ENCODE measurements at places on chromosomes 12 and 14. TPM values are rescaled to one million over a fixed set of nuclear protein-coding genes. Genes with fewer than 3 reads are reported as not detected.

The ACOT6 gene
- total RNA-seq, result not detected

The HHIPL1 gene
- total RNA-seq, result 3.6 TPM

The CD69 gene
- 7.8 TPM for total RNA-seq

The POTEM gene
- not detected for total RNA-seq

The CEP170B gene
- 5.4 TPM for total RNA-seq

The CYP27B1 gene
- not detected for total RNA-seq

The LMNTD1 gene
- 1.5 TPM for total RNA-seq

- DNase-seq, result no peak
- H3K4me3 ChIP-seq, result no peak overlapping the region
- H3K27ac ChIP-seq, result no peak overlapping the region
- no peaks in the 10 kb centered on the region for H3K4me1 ChIP-seq
- H3K36me3 ChIP-seq, result no peaks in the 10 kb centered on the region
Measured at GRCh38 chr12:70849265-70849960, 71.1 kb downstream of the PTPRR start.

DNA sequence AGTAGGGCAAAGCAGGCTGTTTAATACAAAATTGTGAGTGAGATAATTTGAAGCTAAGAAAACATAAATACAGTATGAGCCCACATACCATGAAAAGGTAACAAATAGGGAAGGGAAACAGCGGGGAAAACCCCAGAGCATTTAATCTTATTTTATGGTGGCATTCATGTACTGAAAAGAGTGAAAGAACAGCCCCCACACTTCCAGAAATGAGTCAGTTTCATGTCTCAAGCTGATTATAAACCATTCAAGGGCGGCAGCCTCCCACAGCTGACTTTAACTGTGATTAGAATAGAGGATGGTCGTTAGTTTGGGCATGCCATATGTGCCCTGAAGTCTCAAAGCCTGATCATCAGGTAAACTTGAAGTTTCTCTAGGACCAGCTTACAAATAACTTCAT, 64.5 kb downstream of the FOXG1 start:
- H3K27ac ChIP-seq, result no peak overlapping the region
- no peaks in the 10 kb centered on the region for H3K27me3 ChIP-seq
- no peak for DNase-seq
- no peaks in the 10 kb centered on the region for H3K4me1 ChIP-seq
- H3K36me3 ChIP-seq, result no peaks in the 10 kb centered on the region

GRCh38 chr14:85316701-85317410, 213.1 kb upstream of the FLRT2 start:
- H3K27ac ChIP-seq, result no peak overlapping the region
- no peak overlapping the region for H3K4me3 ChIP-seq
- no peak for DNase-seq

DNA sequence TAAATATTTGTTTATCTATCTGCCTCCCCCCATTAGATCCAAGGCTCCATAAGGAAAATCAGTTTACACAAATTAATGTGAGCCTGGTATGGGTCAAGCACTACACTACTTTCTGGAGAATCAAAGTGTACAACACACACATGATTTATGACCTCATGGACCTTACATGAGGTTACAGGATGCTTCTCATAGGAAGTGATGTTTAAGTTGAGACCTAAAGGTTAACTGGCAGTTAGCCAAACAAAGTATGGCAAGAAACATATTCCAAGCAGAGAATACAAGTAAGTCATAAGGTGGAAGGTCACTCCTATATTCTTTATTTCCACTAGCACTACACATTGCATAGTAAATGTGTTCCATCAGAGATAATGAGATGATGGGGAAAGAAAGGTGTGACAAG, 39.2 kb downstream of the OSBPL8 start:
- no peak overlapping the region for H3K27ac ChIP-seq
- H3K27me3 ChIP-seq, result no peaks in the 10 kb centered on the region
- H3K4me1 ChIP-seq, result no peaks in the 10 kb centered on the region
- no peaks in the 10 kb centered on the region for H3K36me3 ChIP-seq
- DNase-seq, result no peak

GRCh38 chr14:69525896-69526295, 41.4 kb downstream of the PLEKHD1 start:
- no peaks in the 10 kb centered on the region for H3K27me3 ChIP-seq
- DNase-seq, result no peak
- no peak overlapping the region for H3K27ac ChIP-seq
- no peaks in the 10 kb centered on the region for H3K4me1 ChIP-seq
- H3K4me3 ChIP-seq, result no peak overlapping the region

GRCh38 chr14:97178781-97179180, 381.6 kb downstream of the VRK1 start:
- no peaks in the 10 kb centered on the region for H3K36me3 ChIP-seq
- peaks cover 3% of the 10 kb centered on the region for H3K27me3 ChIP-seq
- no peak overlapping the region for H3K27ac ChIP-seq
- H3K4me1 ChIP-seq, result no peaks in the 10 kb centered on the region
- no peak overlapping the region for H3K4me3 ChIP-seq

DNA sequence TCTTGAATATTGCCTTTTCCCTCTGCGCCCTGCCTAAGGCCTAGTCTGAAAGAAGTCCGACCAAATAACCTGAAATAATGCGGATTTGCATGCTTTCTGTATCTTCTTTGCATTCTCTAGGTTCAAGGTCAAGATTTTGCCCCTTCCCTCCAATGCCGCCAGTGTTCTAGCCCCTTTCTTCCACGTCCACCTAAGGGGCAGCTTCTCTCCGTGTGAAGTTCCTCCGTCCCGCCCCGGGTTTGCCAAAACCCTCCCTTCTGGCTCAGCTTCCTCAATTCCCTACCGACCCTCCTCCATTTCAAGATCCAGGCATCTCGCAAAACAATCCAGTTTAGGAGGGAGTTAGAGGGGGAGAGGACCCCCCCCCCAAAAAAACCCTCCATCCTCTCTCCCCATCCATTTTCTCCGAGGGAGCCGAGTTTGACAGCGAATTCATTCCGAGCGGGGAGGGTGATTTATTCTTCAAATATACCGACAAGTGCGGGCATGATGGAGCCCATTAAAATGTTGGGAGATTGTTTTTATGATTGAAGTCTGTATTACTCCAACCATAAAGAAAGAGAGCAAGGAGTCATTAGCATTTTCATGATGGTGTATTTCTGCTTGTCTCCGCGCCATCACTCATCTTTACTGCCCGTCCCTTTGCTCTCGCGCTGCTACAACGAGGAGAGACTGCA, 20.9 kb upstream of the ATP5MC2 start:
- no peak for DNase-seq
- no peaks in the 10 kb centered on the region for H3K36me3 ChIP-seq

GRCh38 chr14:24844011-24844410, 205.9 kb downstream of the STXBP6 start:
- no peaks in the 10 kb centered on the region for H3K36me3 ChIP-seq
- no peak overlapping the region for H3K27ac ChIP-seq
- H3K4me1 ChIP-seq, result peaks cover 23% of the 10 kb centered on the region
- DNase-seq, result no peak
- H3K27me3 ChIP-seq, result no peaks in the 10 kb centered on the region

DNA sequence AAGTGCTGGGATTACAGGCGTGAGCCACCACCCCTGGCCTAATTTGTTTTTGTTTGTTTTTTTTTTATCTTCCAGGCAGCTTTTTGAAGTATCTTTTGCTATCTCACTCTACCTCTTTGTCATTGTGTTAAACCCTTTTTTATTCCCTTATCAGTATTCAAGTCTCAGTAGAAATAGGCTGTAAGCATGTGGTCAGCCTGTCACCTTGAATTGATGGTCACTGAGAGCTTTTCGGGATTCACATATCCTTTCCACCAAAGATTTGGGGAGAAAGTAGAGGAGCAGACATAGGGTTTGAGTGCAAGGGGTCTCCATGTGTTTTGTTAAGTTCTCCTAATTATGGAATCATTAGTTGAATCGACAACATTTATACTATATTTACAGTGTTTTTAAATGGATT, 36.4 kb downstream of the TMPO start:
- no peak for DNase-seq
- H3K4me1 ChIP-seq, result no peaks in the 10 kb centered on the region
- no peak overlapping the region for H3K27ac ChIP-seq
- no peaks in the 10 kb centered on the region for H3K27me3 ChIP-seq
- no peak overlapping the region for H3K4me3 ChIP-seq

GRCh38 chr14:95467657-95468056, 48.8 kb downstream of the SYNE3 start:
- DNase-seq, result no peak
- H3K36me3 ChIP-seq, result no peaks in the 10 kb centered on the region
- H3K4me3 ChIP-seq, result no peak overlapping the region
- peaks cover 28% of the 10 kb centered on the region for H3K4me1 ChIP-seq
- no peak overlapping the region for H3K27ac ChIP-seq
- no peaks in the 10 kb centered on the region for H3K27me3 ChIP-seq

- no peak overlapping the region for H3K4me3 ChIP-seq
- H3K27ac ChIP-seq, result no peak overlapping the region
- H3K27me3 ChIP-seq, result no peaks in the 10 kb centered on the region
- no peaks in the 10 kb centered on the region for H3K4me1 ChIP-seq
- H3K36me3 ChIP-seq, result no peaks in the 10 kb centered on the region
Measured at GRCh38 chr12:116978791-116979508, 68.2 kb downstream of the FBXW8 start.

DNA sequence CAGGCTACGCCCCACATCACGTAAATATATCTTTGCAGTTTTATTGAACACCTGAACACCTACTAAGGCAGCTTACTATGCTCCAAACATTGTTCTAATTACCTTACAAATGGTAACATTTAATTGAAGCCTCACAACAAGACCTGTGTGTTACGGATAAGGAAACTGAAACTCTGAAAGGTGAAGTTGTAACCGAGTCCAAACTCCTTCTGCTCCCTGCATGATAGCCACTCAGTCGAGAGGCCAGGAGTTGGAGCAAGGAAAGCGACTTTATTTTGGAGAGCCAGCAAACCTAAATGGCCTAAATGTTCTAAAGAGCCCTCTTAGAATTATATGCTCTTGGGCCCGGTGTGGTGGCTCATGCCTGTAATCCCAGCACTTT, 12.6 kb upstream of the TRPV4 start:
- H3K27ac ChIP-seq, result no peak overlapping the region
- DNase-seq, result no peak
- H3K4me3 ChIP-seq, result no peak overlapping the region
- no peaks in the 10 kb centered on the region for H3K4me1 ChIP-seq

- H3K36me3 ChIP-seq, result no peaks in the 10 kb centered on the region
- no peak overlapping the region for H3K27ac ChIP-seq
- no peak overlapping the region for H3K4me3 ChIP-seq
- no peaks in the 10 kb centered on the region for H3K4me1 ChIP-seq
- H3K27me3 ChIP-seq, result no peaks in the 10 kb centered on the region
Measured at GRCh38 chr14:106507354-106507753, 981.0 kb downstream of the TMEM121 start.

DNA sequence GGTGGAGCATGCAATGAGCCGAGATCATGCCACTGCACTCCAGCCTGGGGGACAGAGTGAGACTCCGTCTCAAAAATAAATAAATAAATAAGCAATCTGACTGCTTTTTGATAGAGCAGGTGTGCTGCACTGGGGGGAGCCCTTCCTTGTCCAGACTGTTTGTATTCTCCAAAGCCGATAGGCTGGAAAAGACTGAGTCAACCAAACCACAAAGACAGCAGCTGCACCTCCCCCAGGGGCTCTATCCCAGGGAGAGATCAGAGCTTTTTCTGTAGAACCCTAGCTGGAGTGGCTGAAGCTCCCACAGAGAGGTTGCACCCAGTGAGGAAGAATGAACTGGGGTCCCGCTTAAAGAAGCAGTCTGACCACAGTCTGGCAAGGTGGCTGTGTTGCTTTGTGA, 45.8 kb upstream of the LALBA start:
- no peaks in the 10 kb centered on the region for H3K36me3 ChIP-seq
- DNase-seq, result no peak
- no peaks in the 10 kb centered on the region for H3K4me1 ChIP-seq
- no peak overlapping the region for H3K4me3 ChIP-seq

GRCh38 chr14:81565441-81566290, 32.0 kb upstream of the SEL1L start:
- H3K27me3 ChIP-seq, result no peaks in the 10 kb centered on the region
- H3K4me3 ChIP-seq, result no peak overlapping the region
- no peak for DNase-seq
- H3K36me3 ChIP-seq, result no peaks in the 10 kb centered on the region
- no peak overlapping the region for H3K27ac ChIP-seq

GRCh38 chr14:76109087-76109880, 42.4 kb upstream of the GPATCH2L start:
- H3K4me3 ChIP-seq, result no peak overlapping the region
- H3K27ac ChIP-seq, result no peak overlapping the region
- H3K36me3 ChIP-seq, result no peaks in the 10 kb centered on the region
- no peaks in the 10 kb centered on the region for H3K4me1 ChIP-seq
- no peak for DNase-seq
- H3K27me3 ChIP-seq, result no peaks in the 10 kb centered on the region

- no peaks in the 10 kb centered on the region for H3K36me3 ChIP-seq
- no peaks in the 10 kb centered on the region for H3K4me1 ChIP-seq
- DNase-seq, result no peak
- H3K27ac ChIP-seq, result no peak overlapping the region
Measured at GRCh38 chr12:68393417-68393816, 61.3 kb upstream of the MDM1 start.

GRCh38 chr12:107515446-107515958, 170.1 kb upstream of the PWP1 start:
- H3K27me3 ChIP-seq, result no peaks in the 10 kb centered on the region
- no peak overlapping the region for H3K27ac ChIP-seq
- H3K4me3 ChIP-seq, result no peak overlapping the region
- H3K36me3 ChIP-seq, result no peaks in the 10 kb centered on the region

DNA sequence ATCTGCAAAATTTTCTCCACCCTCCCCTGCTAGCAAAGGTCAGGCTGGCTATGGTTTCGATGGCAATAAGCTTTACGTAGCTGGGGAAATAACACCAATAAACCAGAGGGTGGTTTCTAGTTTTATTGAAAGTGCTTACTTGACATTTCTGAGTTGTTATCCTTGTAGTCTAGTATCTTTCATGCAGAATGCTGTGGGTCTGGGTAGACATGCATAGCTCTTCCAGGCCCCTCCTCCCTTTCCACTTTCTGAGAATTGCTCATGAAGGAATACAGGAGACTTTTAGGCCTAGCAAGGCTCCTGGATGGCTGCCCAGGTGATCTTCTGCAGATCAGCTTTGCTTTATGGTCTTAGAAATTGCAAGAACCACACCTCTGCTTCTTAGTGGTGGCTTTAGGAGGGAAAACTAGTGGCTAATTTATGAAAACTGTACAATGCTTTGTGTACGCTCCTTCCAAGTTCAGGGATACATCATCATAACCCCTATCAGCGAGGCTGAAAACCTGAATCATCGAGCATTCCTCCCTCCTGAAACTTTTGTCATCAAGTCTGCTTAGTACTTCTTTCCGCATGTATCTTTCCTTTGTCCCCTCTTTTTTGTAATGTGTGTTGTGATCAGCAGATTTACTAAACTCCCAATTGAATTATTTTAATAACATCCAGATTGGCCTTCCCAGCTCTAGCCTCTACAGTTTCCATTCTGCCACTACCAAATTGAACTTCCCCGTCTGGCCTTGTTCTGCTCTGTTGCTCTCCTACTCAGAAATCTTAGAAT, 473.0 kb downstream of the RAD51B start:
- H3K4me1 ChIP-seq, result peaks cover 11% of the 10 kb centered on the region
- DNase-seq, result no peak
- peak overlapping the region; percentile 41 for H3K27ac ChIP-seq
- H3K36me3 ChIP-seq, result no peaks in the 10 kb centered on the region
- no peak overlapping the region for H3K4me3 ChIP-seq
- H3K27me3 ChIP-seq, result no peaks in the 10 kb centered on the region
